ENCODE measurements at places on chromosomes 13 and 19. TPM values are rescaled to one million over a fixed set of nuclear protein-coding genes. Genes with fewer than 3 reads are reported as not detected.

The FKRP gene
- 16.6 TPM for polyA plus RNA-seq

The DHRS12 gene
- 39.4 TPM for polyA plus RNA-seq

The DENND1C gene
- 2.8 TPM for polyA plus RNA-seq

The GNA15 gene
- polyA plus RNA-seq, result 2.4 TPM

The SERPINE3 gene
- polyA plus RNA-seq, result not detected

The EXOC3L2 gene
- 3.1 TPM for polyA plus RNA-seq

The C5AR1 gene
- polyA plus RNA-seq, result 4.1 TPM

The NDUFA13 gene
- 147 TPM for polyA plus RNA-seq

The URI1 gene
- polyA plus RNA-seq, result 8.6 TPM

The GPR183 gene
- 0.61 TPM for polyA plus RNA-seq

The TGFBR3L gene
- 2.2 TPM for polyA plus RNA-seq

The APOE gene
- polyA plus RNA-seq, result 45.1 TPM

The GJB2 gene
- 0.59 TPM for polyA plus RNA-seq

The MAMSTR gene
- 1.5 TPM for polyA plus RNA-seq

The COL5A3 gene
- polyA plus RNA-seq, result 8.7 TPM

The TEX29 gene
- polyA plus RNA-seq, result 3.8 TPM

The RNF225 gene
- not detected for polyA plus RNA-seq

The ZNF568 gene
- polyA plus RNA-seq, result 3.6 TPM

The OR7E24 gene
- not detected for polyA plus RNA-seq

The SCN1B gene
- 14.0 TPM for polyA plus RNA-seq

The KIR3DL1 gene
- not detected for polyA plus RNA-seq

The VN1R2 gene
- polyA plus RNA-seq, result not detected

The ZNF576 gene
- 7.5 TPM for polyA plus RNA-seq

The DMKN gene
- 197 TPM for polyA plus RNA-seq

The LIM2 gene
- not detected for polyA plus RNA-seq

The S1PR5 gene
- polyA plus RNA-seq, result 0.38 TPM

The SOX1 gene
- polyA plus RNA-seq, result not detected

The PRR12 gene
- 14.0 TPM for polyA plus RNA-seq

The NLRP12 gene
- 0.19 TPM for polyA plus RNA-seq

The LRP3 gene
- polyA plus RNA-seq, result 9.2 TPM

The MAG gene
- polyA plus RNA-seq, result 0.47 TPM

The CCDC169 gene
- 0.11 TPM for polyA plus RNA-seq

The PCDH9 gene
- polyA plus RNA-seq, result 0.46 TPM

The ADAMTS10 gene
- polyA plus RNA-seq, result 46.6 TPM

The GPR180 gene
- 1.0 TPM for polyA plus RNA-seq

The PSPN gene
- 1.1 TPM for polyA plus RNA-seq

The PGLYRP2 gene
- not detected for polyA plus RNA-seq

The SELENOV gene
- polyA plus RNA-seq, result not detected

The ZNF181 gene
- polyA plus RNA-seq, result 5.3 TPM

The C19orf67 gene
- polyA plus RNA-seq, result not detected

The USHBP1 gene
- polyA plus RNA-seq, result 11.1 TPM

The RFX1 gene
- 11.7 TPM for polyA plus RNA-seq

The ZNF613 gene
- 1.0 TPM for polyA plus RNA-seq

The GPC6 gene
- 0.30 TPM for polyA plus RNA-seq

The SLC7A1 gene
- 10.4 TPM for polyA plus RNA-seq

The SCEL gene
- polyA plus RNA-seq, result 0.12 TPM

The TEX26 gene
- polyA plus RNA-seq, result 0.30 TPM

The DOCK9 gene
- 7.5 TPM for polyA plus RNA-seq

The PCSK4 gene
- polyA plus RNA-seq, result 11.5 TPM

The NTF4 gene
- 0.09 TPM for polyA plus RNA-seq

The GAPDHS gene
- polyA plus RNA-seq, result not detected

The PROZ gene
- polyA plus RNA-seq, result not detected

Measured in pancreas (tissue), 10 donors.